ENCODE measurements at places on chromosomes 2 and 18.

DNA sequence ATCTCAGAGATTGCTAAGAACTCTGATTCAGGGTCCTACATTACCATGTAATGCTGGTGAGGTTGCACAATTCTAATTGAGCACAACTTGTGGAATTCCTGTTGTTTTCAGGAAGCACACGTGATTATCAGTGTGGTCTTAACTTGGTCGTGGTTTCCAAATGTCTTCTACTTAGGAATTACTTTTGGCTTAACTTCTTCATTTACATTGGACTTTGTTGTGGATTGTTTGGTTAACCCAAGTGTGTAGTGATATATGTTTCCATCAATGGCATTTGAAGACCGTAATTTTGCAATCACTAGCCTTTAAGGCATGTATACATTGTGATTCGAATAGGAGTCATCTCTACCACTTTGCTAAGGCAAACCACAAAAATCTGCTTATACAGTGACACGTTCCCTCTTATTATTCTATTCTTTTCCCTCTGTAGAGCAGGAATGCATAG is 373.3 kb downstream of the IRS1 start:
- ATAC-seq = peak; percentile 73

DNA sequence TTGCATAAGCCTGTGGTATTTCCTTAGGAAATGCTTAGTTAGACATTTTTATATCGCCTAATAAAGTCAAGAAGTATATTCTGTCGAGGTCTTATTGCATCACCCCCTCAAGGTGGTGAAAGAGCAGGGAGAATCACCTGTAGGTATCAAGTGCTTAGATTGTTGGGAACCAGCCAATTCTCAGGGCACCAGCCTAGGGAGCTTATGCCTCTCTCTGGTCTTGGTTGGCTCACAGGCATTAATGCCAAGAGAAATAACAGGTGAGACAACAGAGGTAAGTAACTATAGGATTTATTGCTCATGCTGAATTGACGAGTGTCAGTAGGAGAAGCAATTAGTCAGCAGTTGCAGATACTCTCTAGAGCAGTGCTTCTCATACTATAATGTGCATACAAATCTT is 663.3 kb upstream of the ZNF804A start:
- peak; percentile 96 for ATAC-seq

DNA sequence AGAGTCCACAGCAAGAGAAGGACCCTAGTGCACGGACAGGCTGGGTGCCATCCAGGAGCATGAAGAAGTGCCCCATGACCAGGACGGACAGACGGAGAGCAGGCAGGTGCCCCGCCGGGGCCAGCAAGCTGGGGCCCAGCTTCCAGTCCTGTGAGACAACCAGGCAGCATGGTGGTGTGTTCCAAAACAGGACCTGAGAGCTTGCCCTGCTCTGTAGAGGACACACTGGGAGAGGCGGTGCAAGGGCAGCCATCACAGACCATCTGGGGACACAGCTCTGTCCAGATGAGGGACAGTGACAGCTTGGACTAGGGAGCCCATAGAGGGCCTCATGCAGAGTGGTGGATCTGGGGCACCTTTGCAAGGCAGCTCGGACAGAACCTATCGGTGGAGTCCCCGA is 279.8 kb downstream of the EIPR1 start:
- no peak for ATAC-seq

- no peak for ATAC-seq
Observed at GRCh38 chr2:40256649-40257048, 195.2 kb downstream of the SLC8A1 start.

- peak; percentile 83 for ATAC-seq
Observed at GRCh38 chr18:48475635-48476549, 62.9 kb upstream of the CTIF start.

DNA sequence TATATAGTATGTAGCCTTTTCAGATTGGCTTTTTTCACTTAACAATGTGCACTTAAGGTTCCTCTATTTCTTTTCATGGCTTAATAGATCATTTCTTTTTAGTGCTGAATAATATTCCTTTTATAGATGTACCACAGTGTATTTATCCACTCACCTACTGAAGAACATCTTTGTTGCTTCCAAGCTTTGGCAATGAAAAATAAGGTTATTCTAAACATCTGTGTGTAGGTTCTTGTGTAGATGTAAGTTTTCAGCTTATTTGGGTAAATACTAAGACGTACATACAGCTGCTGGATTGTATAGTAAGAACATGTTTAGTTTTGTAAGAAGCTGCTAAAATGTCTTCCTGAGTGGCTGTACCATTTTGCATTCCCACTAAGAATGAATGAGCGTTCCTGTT is 68.3 kb upstream of the RASGRP3 start:
- ATAC-seq = no peak

- ATAC-seq = no peak
Observed at GRCh38 chr18:62844850-62845643, 129.7 kb downstream of the PHLPP1 start.

DNA sequence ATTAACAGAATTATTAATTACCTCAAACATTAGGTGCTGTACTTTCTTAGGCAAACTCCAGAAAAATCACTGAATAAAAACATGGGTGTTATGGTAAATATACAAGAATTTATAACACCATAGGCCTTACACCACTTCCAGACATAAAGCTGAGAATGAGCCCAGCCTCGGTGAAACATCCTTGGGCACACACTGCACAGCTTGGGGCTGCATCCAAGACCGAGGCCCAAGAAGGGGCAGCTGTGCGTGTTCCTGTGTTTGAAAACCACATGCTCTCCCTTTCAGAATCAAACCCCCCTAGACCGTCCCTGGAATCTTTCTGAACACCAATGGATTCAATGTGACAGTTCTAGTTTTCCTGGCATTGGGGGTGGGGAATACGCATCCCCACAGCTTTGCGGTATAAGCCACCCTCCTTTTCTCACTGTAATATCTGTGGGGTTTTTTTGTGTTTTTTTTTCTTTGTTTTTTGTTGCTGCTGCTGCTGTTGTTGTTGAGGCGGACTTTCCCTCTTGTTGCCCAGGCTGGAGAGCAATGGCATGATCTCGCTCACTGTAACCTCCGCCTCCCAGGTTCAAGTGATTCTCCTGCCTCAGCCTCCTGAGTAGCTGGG is 12.9 kb downstream of the ERFE start:
- no peak for ATAC-seq

- ATAC-seq = no peak
Observed at GRCh38 chr2:177868806-177869205, 203.8 kb downstream of the PDE11A start.
